ENCODE measurements at places on chromosomes 12 and 14.

DNA sequence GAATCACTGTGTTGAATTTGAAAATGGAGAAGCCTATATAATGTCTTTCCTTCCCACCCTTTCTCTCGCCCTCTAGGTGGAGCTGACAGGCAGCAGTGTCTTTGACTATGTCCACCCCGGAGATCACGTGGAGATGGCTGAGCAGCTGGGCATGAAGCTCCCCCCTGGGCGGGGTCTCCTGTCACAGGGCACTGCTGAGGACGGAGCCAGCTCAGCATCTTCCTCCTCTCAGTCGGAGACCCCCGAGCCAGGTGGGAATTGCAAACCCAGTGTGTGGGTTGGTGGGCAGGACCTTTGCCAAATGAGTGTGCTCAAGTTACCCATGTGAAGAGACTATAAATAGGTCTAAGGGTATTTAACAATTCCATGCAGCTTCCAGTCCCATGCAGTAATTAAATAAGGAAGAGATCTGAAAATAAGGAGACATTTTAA lies 274.7 kb downstream of the EGLN3 start:
- no peak for DNase-seq

DNA sequence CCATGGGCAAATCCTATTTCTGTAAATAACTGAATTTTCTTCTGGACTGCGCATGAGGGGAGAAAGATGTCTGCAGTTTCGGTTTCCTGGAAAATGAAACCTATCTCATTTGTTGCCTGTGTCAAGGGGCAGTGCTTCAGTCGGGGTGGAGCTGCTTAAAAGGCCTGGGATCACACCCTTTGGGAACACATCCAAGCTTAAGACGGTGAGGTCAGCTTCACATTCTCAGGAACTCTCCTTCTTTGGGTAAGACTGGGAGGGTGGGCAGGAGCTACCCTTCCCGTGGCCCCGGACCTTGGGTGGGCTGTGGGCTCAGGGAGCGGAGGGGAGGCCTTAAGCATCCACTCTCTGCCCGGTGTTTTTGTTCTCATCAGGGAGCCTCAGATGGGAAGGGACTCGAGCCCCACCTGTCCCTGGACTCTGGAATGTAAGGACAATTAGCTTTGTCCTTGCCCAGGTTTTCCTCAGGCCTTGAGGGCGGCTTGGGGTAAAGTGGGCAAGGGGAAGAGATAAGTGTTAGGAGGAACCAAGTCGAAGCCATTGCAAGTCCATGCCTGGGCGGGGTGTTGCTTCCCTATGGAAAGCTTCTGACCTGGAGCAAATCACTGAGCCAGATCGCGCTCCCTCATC lies at the start of gene IFI27:
TSS of gene IFI27 (plus strand) at position 185 of the 630 bp plus-strand sequence.
- DNase-seq = no peak

DNA sequence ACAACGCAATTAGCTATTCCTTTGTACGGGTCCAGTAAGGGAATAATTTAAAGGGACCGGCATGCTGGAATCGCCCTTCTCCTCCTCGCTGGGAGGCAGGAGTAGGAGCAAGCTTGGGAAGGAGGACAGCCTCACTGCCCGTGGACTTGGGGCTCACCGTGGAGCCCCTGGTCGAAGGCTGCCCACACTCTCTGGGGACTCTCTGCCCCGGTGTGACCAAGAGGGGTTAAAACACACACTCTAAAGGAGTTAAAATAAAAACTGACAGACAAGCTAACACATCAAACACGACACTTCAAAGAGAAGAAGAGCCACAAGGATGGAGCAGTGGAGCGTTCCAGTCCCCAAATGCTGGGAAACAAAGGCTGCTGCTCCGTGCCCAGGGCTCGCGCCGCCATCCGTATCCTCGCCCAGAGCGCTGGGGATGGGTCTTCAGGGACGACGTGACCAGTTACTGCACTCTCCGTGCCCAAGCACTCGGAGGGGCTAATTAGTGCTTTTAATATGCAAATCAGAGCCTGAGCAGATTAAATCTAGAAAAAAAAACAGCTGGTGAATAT lies 123.3 kb downstream of the PAPOLA start:
- no peak for DNase-seq

- no peak for DNase-seq
These were observed 105.0 kb downstream of the PPP2R5E start for GRCh38 chr14:63438065-63438757.

DNA sequence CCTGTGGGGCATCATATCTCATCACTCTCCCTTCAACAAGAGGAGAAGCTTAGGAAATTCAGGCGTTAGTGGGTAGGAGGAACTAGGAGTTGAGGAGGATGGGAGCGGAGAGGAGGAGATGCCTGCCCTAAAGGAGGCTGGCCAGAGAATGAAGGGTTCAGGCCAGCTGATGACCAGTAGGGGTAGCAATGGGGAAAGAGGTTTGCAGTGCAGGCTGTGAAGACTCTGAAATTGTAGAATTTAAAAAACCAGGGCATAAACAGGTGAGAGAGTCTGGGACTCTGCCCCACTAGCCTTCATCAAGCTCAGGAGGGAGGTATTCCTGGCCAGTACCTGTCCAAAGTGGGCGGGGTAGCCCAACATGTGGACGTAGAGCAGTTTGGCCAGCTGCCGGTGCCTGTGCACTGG lies 809 bp downstream of the AP1G2 start:
- no peak for DNase-seq

DNA sequence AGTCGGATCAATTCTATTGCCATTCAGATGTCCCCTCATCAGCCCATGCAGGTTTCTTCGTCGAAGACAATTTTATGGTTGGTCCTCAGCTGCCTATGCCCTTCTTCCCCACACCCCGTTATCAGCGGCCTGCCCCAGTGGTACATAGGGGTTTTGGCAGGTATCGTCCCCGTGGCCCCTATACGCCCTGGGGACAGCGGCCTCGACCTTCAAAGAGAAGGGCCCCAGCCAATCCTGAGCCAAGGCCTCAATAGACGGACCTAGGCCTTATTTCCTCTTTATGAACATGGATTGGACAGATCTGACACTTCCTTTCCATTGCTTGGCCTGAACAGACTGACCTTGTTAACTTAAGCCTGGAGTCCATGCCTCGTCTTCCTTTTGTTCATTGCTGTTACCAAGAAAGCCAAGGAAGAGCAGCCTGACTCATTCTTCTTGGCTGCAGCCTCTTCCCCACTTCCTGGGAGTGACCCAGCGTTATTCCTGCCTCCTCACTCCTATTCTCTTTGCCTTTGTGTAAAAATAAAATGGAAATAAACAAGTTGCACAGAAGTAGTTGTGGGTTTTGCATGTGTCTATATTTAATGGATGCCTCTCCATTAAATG lies 156.5 kb upstream of the AMIGO2 start:
- no peak for DNase-seq

GRCh38 chr14:36659010-36659821 lies 2.4 kb upstream of the PAX9 start:
- DNase-seq = no peak

GRCh38 chr12:52241205-52241842 lies 8.3 kb downstream of the KRT7 start:
- no peak for DNase-seq

DNA sequence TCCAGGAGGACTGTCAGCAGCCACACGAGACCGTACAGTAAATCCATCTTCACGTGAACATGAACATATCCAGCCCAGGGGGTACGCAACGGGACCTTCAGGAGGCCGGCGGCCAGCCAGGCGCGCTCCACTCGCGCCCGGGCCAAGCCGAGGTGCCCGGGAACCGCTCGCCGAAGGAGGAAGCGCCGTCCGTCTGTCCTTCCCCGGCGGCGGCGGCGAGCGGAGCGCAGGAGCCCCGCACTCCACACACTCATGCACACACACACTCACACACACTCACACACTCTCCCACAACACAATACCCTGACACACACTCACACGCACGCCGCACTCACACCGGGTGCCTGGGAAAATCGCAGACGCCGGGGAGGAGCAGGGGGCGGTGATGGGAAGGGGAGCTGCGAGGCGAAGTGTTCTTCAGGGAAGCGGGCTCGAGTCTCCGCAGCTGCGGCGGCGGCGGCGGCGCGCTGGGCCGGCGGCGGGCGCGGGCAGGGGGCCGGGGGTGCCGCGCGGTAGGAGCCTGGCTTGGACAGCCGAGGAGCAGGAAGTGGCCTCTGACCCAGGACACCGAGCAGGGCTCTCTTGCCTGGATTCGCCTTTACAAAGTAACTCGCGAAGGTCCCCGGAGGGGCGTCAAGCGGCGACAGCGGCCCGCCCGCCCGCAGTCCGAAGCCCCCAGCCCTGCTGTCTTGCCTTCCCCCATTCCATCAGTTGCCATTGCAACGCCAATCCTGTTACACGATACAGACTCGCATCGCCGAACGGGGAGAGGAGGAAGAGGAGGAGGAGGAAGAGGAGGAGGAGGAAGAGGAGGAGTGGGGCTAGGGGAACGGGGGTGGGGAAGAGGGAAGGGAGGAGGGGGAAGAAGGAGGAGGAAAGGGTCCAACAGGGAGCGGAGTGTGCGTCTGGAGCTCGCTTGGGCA lies 601 bp downstream of the MDGA2 start:
- DNase-seq = no peak

GRCh38 chr14:36254020-36254624 lies 66.3 kb downstream of the MBIP start:
- no peak for DNase-seq

- no peak for DNase-seq
These were observed 542.1 kb upstream of the ATP2B1 start for GRCh38 chr12:90250766-90251165.

Data from stimulated activated CD8-positive, alpha-beta memory T cell treated with anti-CD3 and anti-CD28 coated beads, Interleukin-7, amount 100 ng/mL, for 1 hour (primary cell).